ENCODE measurements at places on chromosomes 1 and 21. TPM values are rescaled to one million over a fixed set of nuclear protein-coding genes. Genes with fewer than 3 reads are reported as not detected.

DNA sequence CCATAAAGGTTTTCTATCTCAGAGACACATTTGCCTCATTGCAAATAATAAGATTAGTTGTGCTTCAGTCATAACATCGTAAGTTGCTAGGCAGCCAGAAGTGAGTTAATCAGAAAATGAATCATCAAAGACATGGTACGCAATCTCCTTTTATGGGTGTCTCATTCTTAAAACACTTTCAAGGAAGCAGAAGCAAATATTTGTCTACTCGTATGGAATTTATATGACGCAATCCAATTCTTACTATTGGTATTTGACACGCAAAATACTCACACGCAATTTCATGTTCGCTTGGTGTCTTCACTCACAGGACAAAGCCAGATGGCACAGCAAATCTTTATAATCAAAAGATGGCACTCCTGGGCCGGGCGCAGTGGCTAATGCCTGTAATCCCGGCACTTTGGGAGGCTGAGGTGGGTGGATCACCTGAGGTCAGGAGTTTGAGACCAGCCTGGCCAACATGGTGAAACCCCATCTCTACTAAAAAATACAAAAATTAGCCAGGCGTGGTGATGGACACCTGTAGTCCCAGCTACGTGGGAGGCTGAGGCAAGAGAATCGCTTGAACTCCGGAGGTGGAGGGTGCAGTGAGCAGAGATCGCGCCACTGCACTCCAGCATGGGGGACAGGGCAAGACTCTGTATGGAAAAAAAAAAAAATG is 56.4 kb downstream of the HLCS start:
- no peaks in the 10 kb centered on the region for H3K36me3 ChIP-seq
- no peak overlapping the region for H3K27ac ChIP-seq

DNA sequence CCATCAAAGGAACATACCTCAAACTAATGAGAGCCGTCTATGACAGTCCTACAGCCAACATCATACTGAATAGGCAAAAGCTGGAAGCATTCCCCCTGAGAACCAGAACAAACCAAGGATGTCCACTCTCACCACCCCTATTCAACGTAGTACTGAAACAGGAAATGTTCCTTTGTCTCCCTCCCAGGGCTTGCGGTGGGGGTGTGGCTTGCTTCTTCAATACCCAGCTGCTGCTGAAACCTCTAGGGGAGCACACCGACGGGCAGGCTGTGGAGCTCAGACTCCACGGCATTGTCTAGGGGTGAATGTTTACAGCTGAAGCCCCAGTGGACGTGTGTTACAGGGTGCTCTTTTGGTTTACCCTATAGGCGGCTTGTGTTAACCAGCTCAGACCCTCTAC is 30.5 kb upstream of the B3GALT2 start:
- peaks cover 65% of the 10 kb centered on the region for H3K36me3 ChIP-seq
- H3K27me3 ChIP-seq = no peaks in the 10 kb centered on the region
- H3K27ac ChIP-seq = no peak overlapping the region
- no peak for DNase-seq

Gene FAM110D
- total RNA-seq = not detected

Gene FCRL5
- 40.4 TPM for total RNA-seq

DNA sequence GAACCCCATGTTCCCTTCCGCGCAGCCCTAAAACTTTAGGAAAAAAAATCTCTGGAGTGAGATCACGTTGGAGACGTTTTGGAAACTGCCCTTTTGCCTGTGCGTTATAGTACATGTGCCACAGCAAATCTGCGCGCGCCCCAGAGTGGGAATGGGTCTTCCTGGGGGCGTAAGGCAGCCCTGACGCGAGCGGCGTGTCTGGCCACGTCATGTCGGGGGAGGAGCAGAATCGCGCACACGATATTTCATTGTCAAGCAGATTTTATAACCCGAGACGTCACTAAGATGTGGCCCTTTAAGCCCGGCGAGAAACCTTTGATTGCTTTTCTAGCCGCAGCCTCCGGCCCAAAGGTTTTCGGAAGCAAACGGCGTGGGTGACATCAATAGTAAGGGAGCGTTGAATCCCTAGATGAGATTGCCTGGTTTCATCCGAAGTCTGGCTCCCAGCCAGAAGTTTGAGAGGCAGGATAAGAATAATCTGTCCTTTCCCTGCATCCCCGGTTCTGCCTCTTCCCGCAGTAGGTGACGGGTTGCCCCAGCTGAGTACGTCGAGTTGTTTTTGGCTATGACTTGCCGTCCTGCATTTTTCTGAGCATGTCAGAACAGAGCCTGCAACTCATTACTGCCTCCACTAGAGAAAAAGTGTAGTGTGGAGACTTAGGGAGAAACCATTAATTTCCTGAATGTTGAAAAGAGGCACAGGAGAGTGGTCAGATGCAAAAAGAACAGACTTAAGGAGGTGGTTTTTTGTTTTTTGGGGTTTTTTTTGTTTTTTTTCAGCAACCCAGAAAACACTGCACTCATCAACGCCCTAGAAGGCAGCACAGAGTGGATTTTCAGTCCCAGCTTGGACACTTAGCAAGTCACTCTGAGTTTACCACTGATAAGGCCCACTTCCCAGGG is 817 bp upstream of the PMVK start:
- peak overlapping the region; percentile 100 for H3K27ac ChIP-seq
- H3K27me3 ChIP-seq = no peaks in the 10 kb centered on the region
- peak; percentile 86 for DNase-seq
- peaks cover 65% of the 10 kb centered on the region for H3K4me1 ChIP-seq
- H3K4me3 ChIP-seq = peak overlapping the region; percentile 98

GRCh38 chr1:73804935-73805334 is 393.0 kb downstream of the LRRIQ3 start:
- H3K4me3 ChIP-seq = no peak overlapping the region
- H3K4me1 ChIP-seq = no peaks in the 10 kb centered on the region
- H3K27me3 ChIP-seq = no peaks in the 10 kb centered on the region
- no peak overlapping the region for H3K27ac ChIP-seq
- DNase-seq = no peak

Gene SH2D1B
- total RNA-seq = not detected

DNA sequence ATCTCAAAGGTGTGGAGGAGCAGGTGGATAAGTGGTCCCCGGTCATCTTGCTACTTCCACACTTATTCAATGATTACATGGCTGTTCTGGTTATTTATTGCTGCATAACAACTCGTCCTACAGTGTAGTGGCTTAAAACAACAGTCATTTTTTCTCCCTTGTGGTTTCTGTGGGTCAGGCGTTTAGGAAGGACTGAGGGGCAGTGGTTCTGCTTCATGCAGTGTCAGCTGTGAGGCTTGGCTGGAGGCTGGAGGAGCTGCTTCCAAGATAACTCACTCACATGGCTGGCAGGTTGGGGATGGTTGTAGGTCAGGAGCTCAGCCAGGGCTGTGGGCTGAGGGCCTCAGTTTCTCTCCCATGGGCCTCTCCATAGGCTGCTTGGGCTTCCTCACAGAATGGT is 5.9 kb upstream of the SLC6A17 start:
- peaks cover 31% of the 10 kb centered on the region for H3K27me3 ChIP-seq
- no peak overlapping the region for H3K4me3 ChIP-seq
- no peaks in the 10 kb centered on the region for H3K36me3 ChIP-seq
- no peak overlapping the region for H3K27ac ChIP-seq

DNA sequence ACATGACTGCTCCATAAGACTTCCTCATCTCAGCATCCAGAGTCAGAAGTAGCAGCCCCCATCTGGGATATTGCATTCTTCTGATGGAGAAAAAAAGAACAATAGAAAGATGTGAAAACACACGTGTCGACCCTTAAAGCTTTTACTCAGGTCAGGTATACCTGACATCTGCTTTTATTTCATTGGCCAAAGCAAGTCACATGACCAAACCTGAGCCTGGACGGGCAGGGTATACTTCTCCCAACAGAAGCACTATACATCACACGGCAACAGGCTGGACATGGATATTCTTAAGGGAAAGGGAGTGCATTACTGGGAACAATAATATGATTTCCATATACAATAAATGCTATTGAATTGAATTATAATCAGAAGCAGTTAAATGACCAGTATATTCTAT is 243.3 kb downstream of the LMO4 start:
- no peak overlapping the region for H3K4me3 ChIP-seq
- no peak for DNase-seq
- H3K27me3 ChIP-seq = peaks cover 2% of the 10 kb centered on the region
- no peaks in the 10 kb centered on the region for H3K36me3 ChIP-seq

Data from activated B cell treated with CpG ODN at 0.5 μM for 24 hours (primary cell).